A673 (cell line): ENCODE measurements at places on chromosomes 7 and 10.

- DNase-seq = peak; percentile 83
- no peaks in the 10 kb centered on the region for H3K27me3 ChIP-seq
- no peaks in the 10 kb centered on the region for H3K36me3 ChIP-seq
- peak overlapping the region; percentile 43 for H3K4me3 ChIP-seq
- no peaks in the 10 kb centered on the region for H3K4me1 ChIP-seq
Measured at GRCh38 chr7:100745184-100745583, 11.8 kb downstream of the ZAN start.

GRCh38 chr7:39408906-39409305 lies 157.3 kb upstream of the YAE1 start:
- peaks cover 12% of the 10 kb centered on the region for H3K27me3 ChIP-seq
- H3K4me3 ChIP-seq = no peak overlapping the region
- no peaks in the 10 kb centered on the region for H3K36me3 ChIP-seq
- no peaks in the 10 kb centered on the region for H3K4me1 ChIP-seq
- no peak overlapping the region for H3K27ac ChIP-seq

DNA sequence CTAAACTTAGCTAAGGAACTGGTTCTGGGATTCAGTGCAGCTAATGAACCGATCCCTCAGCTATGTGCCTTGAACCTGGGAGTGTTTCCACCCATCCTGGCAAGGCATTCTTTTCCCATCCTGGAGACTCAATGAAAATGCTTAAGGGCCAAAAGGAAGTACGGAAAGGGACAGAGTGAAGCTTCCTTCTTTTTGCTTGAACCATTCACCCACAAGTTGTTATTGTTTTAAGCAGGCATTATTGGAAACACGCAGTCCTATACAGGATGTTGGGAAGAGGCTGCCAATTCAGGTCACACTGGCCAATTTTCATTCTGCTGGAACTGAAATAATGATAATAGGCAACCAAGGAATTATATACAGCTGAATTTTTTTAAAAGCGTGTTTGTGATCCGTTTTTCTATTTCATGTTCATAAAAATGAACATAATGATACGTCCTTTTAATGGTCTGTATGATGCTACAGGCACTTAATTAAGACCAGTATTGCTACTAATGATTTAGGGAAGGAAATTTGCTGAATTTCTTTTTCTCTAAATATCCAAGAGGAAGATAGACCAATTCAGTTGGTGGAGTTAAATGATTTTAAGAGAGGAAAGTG lies 57.8 kb upstream of the FZD1 start:
- peaks cover 7% of the 10 kb centered on the region for H3K4me1 ChIP-seq
- no peak overlapping the region for H3K4me3 ChIP-seq
- H3K36me3 ChIP-seq = no peaks in the 10 kb centered on the region
- no peaks in the 10 kb centered on the region for H3K27me3 ChIP-seq
- no peak overlapping the region for H3K27ac ChIP-seq
- no peak for DNase-seq

GRCh38 chr10:28381903-28382347 lies 79.1 kb upstream of the MPP7 start:
- peak; percentile 91 for DNase-seq
- H3K4me1 ChIP-seq = no peaks in the 10 kb centered on the region
- H3K4me3 ChIP-seq = no peak overlapping the region
- H3K36me3 ChIP-seq = no peaks in the 10 kb centered on the region

GRCh38 chr10:104291439-104291951 lies 22.5 kb downstream of the GSTO2 start:
- H3K36me3 ChIP-seq = no peaks in the 10 kb centered on the region
- no peaks in the 10 kb centered on the region for H3K4me1 ChIP-seq
- H3K27ac ChIP-seq = no peak overlapping the region

- no peak for DNase-seq
- H3K4me1 ChIP-seq = peaks cover 11% of the 10 kb centered on the region
- no peak overlapping the region for H3K27ac ChIP-seq
- H3K4me3 ChIP-seq = no peak overlapping the region
- H3K27me3 ChIP-seq = no peaks in the 10 kb centered on the region
Measured at GRCh38 chr10:17237149-17237527, 9.1 kb downstream of the VIM start.
